GM23338 (cell line): ENCODE measurements at places on chromosomes 6 and 20. TPM values are rescaled to one million over a fixed set of nuclear protein-coding genes. Genes with fewer than 3 reads are reported as not detected.

Gene NRSN1
- 0.63 and 0.68 TPM in 2 replicates for polyA plus RNA-seq

DNA sequence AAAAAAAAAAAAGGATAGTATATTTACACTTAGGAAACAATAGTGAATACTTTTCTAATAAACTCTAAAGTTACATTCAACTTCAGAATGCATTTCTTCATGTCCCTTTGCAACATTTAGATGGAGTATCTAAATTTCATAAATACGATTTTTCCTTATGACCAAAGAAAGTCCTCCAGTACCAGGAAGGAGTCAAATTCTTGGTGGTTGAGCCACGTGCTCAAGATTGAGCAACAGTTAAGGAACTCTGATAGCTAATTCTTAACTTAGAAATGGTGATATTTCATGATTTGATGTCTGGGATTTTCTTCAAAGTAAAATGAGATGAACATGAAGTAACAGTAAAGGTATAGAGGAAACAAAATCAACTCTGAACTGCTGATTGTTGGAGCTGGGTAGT, 92.7 kb downstream of the SASH1 start:
- no peak for DNase-seq

Gene TRIM31
- 0.10 and 0.26 TPM in 2 replicates for polyA plus RNA-seq

DNA sequence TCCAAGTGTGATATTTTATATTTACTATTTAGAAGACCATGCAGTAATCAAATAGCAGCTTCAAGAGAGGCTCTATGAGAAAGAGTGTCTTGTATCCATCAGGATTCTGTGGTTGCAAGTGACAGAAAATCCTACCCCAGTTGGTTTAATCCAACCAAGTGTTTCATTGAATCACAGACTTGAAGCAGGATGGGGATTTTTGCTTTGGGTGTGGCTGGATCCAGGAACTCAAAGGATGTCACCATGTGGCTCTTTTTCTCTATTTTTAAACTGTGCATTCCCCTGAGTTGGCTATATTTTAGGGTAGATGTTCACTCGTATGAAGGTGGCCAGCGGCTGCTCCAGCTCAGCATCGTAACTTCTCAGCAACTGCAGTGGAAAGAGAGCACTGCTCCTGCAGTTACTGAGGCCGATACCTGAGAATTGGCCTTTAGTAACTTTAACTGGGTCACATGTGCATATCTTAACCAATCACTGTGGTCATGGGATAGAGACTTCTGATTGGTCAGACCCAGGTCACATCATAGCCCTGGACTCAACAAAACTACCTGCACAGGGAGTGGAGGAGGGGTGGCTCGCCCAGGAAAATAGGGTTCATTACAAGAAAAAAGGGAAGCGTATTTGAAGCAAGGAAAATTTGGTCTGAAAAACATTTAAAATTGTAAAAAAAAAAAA, 396.1 kb upstream of the SULF2 start:
- no peak for DNase-seq

Gene KCNK15
- polyA plus RNA-seq: 3.3 and 4.3 TPM in 2 replicates

GRCh38 chr20:44770484-44771171, 25.0 kb downstream of the KCNK15 start:
- no peak for DNase-seq

- DNase-seq: no peak
Measured at GRCh38 chr20:21183722-21184121, 57.8 kb downstream of the KIZ start.

DNA sequence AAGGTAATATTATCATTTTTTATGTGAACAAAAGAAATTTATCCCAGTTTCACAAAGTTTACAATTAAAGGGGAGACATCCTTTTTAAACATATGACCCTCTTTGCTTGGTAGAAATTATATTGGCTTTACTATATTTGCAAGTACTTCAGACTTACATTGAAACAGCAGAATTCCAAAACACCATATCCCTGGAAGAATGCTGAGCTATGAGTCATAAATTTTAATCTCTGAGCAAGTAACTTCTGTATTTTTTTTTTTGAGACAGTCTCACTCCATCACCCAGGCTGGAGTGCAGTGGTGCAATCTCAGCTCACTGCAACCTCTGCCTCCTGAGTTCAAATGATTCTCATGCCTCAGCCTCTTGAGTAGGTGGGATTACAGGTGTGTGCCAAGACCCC, 240.4 kb downstream of the TBC1D32 start:
- no peak for DNase-seq

Gene GMNN
- polyA plus RNA-seq: 183 and 202 TPM in 2 replicates

- DNase-seq: no peak
Measured at GRCh38 chr6:148223424-148223842, 119.2 kb upstream of the SASH1 start.

DNA sequence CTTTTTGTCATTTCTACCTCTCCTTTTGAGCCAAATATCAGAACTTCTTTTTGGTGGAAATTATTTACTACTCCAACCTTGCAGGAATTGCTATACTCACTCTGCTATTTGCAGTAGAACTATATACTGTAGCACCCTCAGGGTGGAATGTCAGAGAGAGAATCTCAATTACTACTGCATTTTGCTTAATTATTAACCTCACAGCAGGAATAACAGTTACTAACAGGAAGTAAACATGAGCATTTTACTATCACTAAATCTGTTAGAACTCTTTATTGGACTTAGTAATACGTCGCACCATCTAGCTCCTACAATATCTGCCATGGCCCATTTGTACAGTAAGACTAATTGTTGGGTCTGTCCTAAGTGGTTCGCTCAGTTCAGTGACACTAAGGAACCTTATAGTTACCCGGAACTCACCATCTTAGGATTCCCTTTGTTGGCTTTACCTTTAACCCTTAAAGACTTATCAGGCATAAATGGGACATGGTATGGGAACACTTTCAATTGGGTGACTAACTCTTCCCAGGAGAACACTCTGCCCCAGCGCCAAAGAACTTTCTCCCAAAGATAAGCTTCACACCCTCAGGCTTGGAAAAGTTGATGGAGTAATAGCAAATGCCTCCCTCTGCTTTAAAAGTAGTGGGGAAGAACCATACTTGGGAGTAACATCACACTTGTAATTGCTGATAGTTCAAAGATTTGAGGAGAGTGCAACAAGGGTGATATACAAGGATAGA, 38.8 kb downstream of the PLN start:
- no peak for DNase-seq

Gene RTF2
- polyA plus RNA-seq: 53.1 and 53.7 TPM in 2 replicates

Gene CALHM4
- not detected in 2 replicates for polyA plus RNA-seq

Gene TTK
- polyA plus RNA-seq: 39.5 and 50.7 TPM in 2 replicates

Gene SLC17A1
- polyA plus RNA-seq: not detected in 2 replicates

Gene LIN28B
- polyA plus RNA-seq: 28.9 and 35.3 TPM in 2 replicates
